ENCODE measurements at places on chromosomes 4 and X. TPM values are rescaled to one million over a fixed set of nuclear protein-coding genes. Genes with fewer than 3 reads are reported as not detected.

The LRCH2 gene
- not detected for total RNA-seq

GRCh38 chr4:150540536-150540935 lies 41.4 kb upstream of the MAB21L2 start:
- DNase-seq: no peak

DNA sequence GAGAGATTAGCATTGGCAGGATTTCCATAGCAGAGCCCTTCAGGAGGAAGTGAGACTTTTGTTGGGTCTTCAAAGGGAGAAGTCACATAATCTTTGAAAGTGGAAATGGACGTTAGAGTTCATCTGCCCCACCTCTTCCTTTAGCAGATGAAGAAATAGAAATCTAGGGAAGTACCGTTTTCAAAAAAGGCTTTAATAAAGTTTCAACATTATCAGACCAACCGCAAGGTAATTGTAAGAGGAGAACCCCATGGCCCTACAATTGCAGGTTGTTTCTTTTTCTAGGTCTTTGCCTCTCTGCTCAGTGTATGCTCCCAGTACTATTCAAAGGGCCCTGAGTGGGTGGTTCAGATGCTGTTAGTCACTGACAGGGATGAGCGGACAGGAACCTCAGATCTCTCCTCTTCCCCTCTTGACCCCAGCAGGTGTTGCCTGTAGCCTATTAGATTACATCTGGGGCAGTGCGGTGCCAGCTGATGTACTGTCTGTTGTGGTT lies 48.6 kb upstream of the AP1S2 start:
- DNase-seq: no peak

DNA sequence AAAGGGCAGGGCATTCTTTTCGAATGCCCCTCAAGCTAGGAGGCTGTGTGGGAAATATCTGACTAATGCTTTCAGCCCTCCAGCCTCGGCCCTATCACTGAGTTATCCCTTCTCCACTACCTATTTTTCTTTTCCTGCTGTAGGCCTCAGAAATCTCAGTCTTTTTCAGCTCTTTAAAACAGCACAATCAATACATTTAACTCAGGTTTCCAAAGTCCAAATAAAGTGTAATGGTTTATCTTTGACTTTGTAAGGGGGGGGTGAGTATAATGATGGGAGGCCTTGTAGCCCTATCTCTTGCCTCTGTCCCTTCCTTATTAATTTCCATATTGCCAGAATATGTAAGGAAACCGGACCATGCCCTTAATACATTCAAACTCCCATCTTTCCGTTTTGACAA lies 1.6 kb upstream of the WNK3 start:
- DNase-seq: no peak

The TLR1 gene
- 1.1 TPM for total RNA-seq

DNA sequence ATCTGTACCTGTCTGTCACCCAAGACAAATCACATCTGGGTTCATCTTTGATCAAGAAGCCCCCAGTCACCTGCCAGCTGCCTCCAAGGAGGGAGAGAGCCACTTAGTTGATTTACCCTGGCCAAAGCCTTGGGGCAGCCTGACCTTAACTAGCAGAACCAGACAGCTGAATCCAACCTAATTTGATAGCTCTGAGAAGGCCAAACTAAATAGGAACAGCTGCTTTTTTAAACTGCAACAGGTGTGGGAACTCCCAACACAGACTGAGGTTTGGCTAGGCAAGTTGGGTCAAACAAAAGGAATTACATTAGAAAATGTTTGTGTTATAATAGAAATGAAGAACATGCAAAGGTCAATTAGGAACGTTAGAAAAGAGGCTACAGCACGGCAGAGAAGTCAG lies 375.7 kb downstream of the NLGN4X start:
- no peak for DNase-seq

- DNase-seq: no peak
Observed at GRCh38 chr4:40788331-40788730, 38.6 kb downstream of the NSUN7 start.

The TMPRSS11B gene
- total RNA-seq: not detected

The ARR3 gene
- not detected for total RNA-seq

GRCh38 chr4:186633844-186634243 lies 78.5 kb upstream of the MTNR1A start:
- no peak for DNase-seq
